ENCODE measurements at places on chromosomes 1 and 21.

GRCh38 chr1:42096554-42096953 lies 56.7 kb upstream of the GUCA2B start:
- DNase-seq: no peak

GRCh38 chr1:6962478-6962995 lies 177.3 kb downstream of the CAMTA1 start:
- DNase-seq: peak; percentile 81

GRCh38 chr1:239276051-239276450 lies 110.3 kb upstream of the CHRM3 start:
- DNase-seq: no peak

DNA sequence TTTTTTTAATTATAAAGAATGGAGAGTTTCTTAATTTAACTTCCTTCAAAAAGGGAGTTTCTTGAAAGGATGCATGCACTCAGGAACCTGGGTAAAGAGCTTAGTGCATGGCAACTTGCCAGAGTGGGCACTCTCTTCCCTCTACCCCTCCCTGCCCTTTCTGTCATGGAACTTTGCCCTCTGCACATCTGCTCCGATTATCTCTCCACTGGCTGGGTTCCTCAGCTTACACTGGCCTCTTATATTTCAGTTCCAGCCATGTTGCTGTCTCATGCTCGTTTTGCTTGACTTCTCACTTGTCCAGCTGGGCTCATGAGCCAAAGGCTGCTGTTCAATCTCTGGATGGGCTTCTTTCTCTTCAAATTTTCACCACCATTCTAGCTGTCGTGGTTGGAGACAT lies 87.0 kb downstream of the NCAM2 start:
- DNase-seq: peak; percentile 4

- peak; percentile 67 for DNase-seq
Measured at GRCh38 chr1:167439301-167439988, 78.9 kb downstream of the CD247 start.

DNA sequence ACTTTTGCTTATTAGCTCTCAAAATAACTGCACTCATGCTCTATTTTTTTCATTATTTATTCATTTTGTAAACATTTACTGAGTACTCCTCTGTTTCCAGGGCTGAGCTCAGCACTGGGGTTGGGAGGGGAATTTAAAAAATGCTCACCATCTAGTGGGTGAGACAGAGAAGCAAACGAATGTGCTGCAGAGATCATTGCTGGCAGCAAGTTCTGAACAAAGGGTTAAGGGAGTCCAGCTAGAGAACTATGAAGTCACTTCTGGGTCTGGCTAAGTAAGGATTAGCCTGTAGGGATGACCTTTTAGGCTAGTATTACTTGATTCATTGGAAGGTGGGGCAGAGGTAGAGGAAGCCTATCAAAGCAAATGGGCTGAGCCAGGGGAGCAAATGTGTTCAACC lies 99.1 kb upstream of the ZNF644 start:
- DNase-seq: no peak

- DNase-seq: no peak
Measured at GRCh38 chr1:224782281-224783000, 147.0 kb upstream of the DNAH14 start.

DNA sequence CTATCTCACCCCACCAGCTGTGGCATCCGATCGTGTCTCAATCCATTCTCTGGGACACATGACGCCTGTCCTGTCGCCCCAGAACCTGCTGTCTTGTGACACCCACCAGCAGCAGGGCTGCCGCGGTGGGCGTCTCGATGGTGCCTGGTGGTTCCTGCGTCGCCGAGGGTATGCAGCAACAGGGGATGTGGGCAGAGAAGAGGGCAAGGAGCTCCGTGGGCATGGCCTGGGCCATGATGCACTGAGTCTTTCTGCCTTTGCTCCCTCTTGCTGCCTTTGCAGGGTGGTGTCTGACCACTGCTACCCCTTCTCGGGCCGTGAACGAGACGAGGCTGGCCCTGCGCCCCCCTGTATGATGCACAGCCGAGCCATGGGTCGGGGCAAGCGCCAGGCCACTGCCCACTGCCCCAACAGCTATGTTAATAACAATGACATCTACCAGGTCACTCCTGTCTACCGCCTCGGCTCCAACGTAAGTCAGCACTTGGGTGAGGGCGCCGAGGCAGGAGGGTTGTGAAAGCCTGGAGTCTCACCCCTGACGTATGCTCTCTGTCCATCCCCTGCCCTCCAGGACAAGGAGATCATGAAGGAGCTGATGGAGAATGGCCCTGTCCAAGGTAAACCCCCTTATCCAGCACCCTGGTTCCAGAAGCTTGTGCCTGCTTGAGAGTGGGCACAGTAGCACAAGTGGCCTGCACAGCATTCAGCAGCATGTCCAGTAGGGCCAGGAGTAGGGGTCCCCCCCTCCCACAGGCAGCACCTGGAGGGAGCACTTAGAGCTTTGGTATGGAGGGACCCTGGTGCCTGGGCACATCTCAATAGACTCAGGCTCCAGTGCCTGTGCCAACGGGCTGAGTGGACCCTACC lies 8.8 kb downstream of the TINAGL1 start:
- DNase-seq: no peak

- DNase-seq: no peak
Measured at GRCh38 chr21:32415451-32416398, 3.2 kb downstream of the EVA1C start.

DNA sequence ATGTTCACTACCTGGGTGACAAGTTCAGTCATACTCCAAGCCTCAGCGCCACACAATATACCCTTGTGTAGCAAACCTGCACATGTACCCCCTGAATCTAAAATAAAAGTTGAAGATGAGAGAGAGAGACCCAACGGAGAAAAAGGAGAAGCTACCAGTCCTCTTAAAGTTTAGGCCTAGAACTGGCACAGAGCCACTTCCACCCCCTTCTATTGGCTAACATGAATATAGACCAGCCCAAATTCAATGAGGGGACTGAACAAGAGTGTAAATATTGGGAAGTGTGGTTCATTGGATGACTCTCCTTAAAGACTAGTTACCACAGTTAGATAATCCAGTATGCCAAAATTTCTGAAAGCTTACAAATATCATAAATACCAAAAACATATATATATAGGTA lies 139.9 kb upstream of the ATP1B1 start:
- DNase-seq: no peak

DNA sequence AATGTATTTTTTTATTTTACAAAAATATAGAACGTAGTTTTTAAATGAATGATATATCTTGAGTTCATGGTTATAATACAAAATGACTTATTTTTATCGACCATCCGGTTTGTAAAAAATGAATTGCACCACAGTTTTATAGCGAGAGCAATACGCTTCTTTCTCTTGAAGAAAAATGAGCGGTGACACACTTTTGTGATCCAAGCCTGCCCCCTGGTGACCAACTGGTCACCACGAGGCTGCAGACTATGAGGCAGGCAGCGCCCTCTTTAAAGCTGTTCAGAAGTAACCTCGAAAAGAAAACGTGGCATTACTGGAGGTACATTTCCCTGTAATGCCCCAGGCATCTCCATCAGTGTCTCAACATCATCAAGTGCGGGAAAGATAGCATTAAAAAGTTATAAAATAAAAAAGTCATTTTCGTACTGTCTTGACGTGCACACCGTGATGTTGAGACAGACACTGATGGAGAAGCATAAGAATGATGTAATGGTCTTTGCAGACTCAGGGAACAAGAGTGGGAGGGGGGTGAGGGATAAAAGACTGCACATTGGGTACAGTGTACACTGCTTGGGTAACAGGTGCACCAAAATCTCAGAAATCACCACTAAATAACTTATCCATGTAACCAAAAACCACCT lies 734.2 kb upstream of the ADAMTS5 start:
- DNase-seq: peak; percentile 55

DNA sequence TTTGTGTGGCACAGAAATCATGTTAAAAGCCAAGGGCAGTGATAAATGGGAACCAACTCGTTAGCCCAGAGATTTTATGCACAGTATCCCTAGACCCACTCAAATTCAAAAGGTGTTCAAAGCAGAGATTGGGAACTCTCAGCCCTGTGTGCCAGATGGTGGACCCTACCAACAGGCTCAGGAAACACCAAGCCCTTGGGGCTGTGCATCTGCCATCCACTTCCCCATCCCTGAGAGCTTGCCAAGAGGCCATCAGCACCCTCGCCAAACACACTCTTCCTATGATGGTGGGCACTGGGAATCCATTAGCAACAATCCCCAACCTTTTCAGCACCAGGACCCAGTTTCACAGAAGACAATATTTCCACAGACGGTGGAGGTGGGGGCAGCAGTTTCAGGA lies 194.2 kb upstream of the NFIA start:
- no peak for DNase-seq

- DNase-seq: peak; percentile 85
Measured at GRCh38 chr1:152111515-152111968, 3.7 kb downstream of the TCHH start.

DNA sequence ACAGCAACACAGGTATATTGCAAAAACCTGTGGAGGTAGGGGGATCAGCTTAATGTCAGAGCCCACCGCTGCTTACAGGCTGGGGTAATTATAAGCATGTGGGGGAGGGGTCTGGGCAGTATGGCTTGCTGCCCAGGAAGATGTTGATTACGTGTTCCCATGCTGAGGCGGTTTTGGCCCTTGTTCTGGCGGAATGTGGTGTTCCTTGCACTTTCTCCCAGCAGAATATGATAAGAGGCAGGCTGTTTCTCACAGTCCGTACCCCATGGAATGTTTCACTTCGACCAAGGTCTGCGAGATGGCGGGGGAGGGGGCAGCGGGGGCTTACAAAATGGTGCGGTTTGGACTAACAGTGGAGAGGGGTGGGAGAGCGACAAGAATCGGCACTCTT lies 9.8 kb upstream of the HPCAL4 start:
- DNase-seq: peak; percentile 83

DNA sequence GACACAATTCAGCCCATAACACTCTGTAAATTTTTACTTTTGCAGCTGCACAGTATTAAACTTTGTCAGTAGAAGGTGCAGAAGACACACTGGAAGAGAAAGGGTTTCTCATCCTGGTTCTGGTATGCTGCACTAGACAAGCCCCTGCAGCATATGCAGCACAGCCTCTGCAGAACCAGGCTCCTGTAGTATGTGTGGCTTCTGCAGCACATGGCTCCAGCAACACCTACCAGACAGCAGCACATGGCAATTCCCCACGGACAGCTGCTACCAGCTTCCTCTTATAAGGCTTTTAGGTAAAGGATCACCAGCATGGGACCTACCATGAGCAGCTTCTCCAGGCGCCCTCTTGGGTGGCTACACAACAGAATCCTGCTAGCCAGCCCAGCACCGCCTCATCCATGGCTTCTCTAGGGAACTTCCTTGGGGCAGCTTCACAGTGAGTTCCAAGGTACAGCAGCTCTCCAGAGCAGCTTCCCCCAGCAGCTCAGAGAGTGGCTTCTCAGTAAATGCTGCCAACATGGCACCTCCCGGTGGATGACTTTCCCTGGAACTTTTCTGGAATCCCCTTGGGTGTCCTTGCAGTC lies 534.4 kb upstream of the CXADR start:
- DNase-seq: no peak

- no peak for DNase-seq
Measured at GRCh38 chr1:117009132-117009531, 7.6 kb downstream of the CD101 start.

- no peak for DNase-seq
Measured at GRCh38 chr1:248798791-248799190, 26.9 kb downstream of the SH3BP5L start.

DNA sequence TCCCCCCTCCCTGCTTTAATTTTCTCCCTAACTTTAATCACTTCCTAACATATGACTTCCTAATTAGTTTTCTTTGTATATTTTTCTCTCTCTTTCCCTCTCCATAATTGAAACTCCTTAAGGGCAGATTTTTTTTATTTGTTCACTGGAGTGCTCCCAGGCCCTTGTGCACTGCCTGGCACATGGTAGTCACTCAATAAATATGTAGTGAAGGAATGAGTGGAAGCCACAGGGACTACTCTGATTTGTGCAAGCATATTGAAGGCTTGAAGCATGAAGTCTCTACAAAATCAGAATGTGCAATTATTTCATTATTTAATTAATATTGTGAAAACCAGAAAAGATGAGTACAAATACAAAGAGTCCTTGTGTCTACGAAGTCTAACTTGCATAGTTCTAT lies 41.5 kb downstream of the SNX7 start:
- no peak for DNase-seq

DNA sequence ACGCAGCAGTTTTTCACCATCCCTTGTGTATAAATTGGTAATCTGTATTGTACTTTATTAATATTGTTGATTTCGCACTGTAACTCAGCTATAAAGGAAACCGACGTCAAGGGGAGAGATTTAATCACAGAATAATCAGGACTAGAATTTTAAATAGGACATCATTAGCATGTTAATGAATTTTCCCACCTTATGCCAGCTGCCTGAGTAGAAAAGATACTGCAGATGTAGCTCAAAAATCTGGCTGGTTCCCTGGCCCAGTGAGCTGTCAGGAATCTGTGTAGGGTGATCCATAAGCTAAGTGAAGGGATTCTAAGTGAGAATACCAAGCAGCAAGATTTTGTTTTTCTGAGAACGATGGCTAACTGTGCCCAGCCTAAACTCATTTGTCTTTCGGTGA lies 195.5 kb downstream of the DISC1 start:
- DNase-seq: no peak
